ENCODE measurements at places on chromosomes 1 and 21.

- peak; percentile 35 for DNase-seq
Measured at GRCh38 chr1:243946946-243947345, 96.9 kb upstream of the AKT3 start.

- DNase-seq = no peak
Measured at GRCh38 chr1:174964261-174964971, 35.3 kb upstream of the CACYBP start.

DNA sequence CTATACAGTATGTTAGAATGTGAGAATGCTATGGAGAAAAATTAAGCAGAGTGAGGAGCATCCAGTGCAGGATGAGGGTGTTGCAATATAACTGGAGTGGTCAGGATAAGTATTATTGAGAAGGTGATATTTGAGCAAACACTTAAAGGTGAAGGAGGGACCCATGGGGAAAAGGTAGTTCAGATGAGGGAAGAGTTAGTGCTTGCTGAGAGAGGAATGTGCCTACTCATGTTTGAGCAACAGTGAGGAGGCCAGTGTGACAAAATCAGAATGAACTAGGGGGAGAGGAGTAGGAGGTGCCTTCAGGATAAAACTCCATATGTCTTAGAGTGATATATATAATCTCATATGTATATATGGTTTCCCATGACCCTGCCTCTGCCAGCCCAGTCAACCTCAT, 6.2 kb upstream of the TRIM45 start:
- DNase-seq = no peak

DNA sequence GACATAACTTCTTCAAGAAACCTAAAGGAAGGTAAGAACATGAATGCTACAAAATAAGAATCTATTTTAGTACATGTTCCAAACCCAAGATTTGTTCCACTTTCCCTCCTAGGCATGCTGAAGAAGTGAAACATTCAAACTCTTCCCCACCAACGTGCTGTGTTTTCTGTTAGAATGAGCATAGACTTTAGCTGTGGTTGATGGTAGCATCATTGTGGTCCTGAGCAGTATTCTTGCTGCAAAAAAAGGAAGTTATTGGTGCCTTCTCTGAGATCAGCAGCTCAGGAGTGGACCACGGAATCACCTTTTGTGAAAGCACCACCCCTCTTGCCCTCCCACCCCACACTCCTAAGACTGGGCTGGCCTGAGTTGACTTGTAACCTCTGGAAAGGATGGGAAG, 100.4 kb upstream of the POGK start:
- DNase-seq = no peak

DNA sequence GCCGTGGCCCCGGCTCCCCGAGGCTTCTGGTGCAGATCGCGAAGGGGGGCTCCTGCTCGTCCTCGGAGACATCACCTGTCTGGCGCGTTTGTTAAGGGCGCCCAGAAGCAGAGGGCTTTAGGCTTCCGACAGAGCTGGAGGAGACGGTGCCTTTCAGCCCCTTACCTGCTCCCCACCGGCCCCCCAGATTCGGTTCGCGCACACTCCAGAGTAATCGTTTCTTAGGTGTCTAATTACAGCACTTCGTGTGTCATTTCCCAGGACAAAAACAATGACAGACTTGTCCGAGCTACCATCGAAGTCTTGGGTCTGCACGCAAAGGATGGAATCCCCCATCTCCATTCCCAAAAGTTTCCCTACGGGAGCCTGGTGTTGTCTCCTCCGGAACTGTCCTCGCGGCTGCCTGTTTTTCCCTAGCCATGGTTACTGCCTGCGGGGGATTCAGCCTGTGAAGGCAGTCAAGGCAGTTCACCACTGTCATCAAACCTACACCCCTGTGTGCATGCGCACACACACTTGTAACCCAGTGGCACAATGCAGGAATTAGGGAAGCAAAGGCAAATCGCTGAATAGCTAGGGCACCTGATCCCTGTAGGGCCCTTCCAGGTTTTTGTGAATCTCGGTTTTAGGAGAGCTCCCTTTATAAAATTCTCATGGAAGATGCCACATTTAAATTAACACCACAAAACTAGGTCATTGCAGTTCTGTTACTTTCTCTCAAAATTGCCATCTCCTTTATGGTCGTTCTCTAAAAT, 738 bp upstream of the CDC42BPA start:
- peak; percentile 49 for DNase-seq

DNA sequence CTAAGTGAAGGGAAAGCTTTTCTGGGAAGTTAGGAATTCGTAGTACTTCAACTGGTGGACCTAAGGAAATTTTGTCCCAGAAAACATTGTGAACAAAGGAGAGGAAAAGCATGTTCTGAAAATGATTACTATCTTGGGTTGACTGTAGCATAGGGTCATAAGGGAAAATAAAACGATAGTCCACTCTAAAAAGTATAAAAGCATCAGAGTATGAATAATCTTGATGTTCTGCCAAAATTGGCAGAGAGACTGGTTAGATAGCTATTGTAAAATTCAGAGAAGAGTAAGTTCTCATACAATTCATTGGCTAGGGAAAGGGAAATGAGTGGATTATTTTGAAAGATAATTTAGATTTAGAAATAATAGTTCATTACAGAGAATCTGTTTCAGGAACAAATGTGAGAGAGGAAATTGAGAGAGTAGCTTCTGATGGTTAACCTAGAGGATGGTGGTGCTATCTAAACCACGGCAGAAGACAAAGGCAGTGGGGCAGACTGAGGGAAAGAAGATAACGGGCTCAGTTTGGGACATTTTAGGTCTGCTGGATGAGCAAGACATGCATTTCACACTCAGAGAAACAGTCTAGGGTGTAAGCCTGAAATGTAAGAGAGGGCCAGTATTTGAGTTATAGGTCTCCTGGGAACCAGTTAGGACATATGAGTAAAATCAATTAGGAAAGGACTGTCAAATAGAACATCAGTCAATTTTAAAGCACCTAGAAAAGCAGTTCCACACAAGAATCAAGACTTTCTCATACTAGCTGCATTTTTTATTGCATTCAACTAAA, 799.3 kb upstream of the CXADR start:
- no peak for DNase-seq

GRCh38 chr1:216434232-216434631, 11.0 kb upstream of the USH2A start:
- DNase-seq = no peak

- no peak for DNase-seq
Measured at GRCh38 chr1:168400139-168400538, 119.5 kb downstream of the TBX19 start.

DNA sequence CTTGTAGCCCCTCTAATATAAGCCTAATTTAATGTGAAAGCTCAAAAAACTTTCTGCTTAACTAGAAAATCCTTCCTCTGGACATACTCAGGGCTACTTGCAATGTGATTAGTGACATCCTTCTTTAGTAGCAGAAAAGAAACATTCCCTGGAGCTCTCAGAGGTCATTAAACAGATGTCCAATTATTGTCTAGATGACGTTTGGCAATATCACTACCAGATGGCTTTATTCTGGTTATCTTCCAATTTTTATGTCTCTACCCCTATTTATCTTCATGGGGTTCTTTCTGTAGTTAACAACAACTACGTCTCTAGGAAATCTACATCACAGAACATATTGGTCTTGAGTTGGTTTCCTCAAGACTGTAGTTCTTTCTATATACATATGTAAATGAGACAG, 44.2 kb downstream of the CTH start:
- DNase-seq = no peak

GRCh38 chr1:117606649-117607430, 992 bp downstream of the TENT5C start:
- DNase-seq = no peak

GRCh38 chr1:183734543-183735036, 70.3 kb upstream of the RGL1 start:
- DNase-seq = peak; percentile 29

GRCh38 chr1:886760-887159, 37.0 kb upstream of the SAMD11 start:
- DNase-seq = no peak

DNA sequence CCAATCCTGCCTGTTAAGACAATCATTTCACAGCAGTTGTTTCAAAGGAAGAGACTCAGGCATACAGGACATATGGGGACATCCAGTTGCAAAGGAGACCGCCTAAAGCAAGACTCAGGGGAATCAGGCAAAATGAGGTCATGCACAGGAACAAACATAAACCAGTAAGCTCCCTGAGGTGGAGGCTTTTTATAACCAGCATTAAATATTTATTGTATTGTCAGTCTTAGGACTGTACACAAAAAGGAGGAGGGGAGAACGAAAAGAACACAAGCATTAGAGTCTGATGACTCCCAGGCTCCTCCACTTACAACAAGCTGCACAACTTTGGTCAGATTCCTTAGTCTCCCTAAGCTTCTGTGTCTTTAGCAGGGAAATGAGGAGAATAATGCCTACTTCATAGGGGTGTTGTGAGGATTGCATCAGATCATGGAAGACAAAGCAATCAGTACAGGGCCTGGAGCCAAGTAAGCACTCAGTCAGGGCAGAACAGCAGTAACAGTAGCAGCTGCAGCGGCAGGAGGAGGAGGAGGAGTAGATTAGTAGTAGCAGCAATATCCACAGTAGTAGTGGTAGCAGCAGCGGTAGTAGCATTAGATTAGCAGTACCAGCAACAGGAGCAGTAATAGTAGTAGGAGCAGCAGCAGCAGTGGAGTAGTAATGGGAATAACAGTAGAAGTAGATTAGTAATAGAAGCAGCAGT, 54.2 kb upstream of the SPATA6 start:
- DNase-seq = peak; percentile 50

GRCh38 chr1:111127923-111128643, 11.8 kb downstream of the DRAM2 start:
- DNase-seq = no peak

GRCh38 chr1:42420911-42421585, 34.8 kb downstream of the ZMYND12 start:
- DNase-seq = peak; percentile 42

DNA sequence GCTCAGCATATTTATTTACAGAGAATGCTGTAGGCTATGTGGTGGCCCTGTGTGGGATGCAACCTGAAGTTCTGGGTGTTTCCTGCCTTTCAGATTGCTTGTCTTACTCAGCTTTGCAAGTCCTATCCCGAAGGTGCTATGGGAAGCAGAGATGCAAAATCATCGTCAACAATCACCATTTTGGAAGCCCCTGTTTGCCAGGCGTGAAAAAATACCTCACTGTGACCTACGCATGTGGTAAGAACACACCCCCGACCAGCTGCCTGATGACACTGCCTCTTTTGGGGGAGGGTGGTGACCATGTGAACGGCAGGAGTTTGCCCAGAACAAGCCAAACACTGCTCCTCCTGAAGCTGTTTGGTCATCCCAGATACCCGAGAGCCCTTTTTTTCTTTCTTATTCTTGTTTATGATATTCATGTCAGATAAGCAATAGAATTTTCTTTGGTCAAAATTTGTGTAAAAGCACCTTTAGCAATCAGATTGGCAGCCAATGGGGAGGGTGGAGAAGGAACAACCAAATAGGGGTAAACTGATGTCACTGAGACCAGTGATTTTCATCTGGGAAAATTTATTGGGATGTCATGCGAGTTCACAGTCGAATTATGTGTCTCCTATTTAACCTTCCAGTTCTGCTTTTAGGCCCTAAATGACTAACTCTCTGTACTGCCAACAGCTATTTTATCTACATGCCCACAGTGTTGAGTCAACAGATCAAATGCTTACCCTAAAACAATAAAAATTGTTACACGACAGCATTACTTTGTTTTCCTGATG, 82.6 kb downstream of the EVA1C start:
- no peak for DNase-seq

- DNase-seq = no peak
Measured at GRCh38 chr1:198465201-198466144, 75.0 kb downstream of the ATP6V1G3 start.

- DNase-seq = no peak
Measured at GRCh38 chr1:60078182-60078581, 4.6 kb upstream of the C1orf87 start.

DNA sequence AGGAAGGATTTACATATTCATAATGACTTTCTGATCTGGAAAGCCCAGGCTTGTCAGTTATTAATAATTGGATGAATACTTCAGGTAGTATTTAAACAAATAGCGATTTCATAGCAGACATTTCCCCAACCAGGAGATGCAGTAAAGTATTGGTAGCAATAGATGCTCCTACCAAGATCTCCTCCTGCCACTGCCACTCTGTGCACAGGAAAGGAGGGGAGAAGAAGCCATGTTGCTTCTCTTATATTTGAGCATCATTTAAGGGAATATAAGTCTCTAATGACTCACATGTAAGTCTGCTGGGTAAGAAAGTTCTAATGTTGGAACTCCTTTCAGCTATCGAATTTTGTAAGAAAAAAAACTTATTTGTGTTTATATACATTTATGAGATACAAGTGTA, 420 bp upstream of the IFI16 start:
- DNase-seq = no peak

DNA sequence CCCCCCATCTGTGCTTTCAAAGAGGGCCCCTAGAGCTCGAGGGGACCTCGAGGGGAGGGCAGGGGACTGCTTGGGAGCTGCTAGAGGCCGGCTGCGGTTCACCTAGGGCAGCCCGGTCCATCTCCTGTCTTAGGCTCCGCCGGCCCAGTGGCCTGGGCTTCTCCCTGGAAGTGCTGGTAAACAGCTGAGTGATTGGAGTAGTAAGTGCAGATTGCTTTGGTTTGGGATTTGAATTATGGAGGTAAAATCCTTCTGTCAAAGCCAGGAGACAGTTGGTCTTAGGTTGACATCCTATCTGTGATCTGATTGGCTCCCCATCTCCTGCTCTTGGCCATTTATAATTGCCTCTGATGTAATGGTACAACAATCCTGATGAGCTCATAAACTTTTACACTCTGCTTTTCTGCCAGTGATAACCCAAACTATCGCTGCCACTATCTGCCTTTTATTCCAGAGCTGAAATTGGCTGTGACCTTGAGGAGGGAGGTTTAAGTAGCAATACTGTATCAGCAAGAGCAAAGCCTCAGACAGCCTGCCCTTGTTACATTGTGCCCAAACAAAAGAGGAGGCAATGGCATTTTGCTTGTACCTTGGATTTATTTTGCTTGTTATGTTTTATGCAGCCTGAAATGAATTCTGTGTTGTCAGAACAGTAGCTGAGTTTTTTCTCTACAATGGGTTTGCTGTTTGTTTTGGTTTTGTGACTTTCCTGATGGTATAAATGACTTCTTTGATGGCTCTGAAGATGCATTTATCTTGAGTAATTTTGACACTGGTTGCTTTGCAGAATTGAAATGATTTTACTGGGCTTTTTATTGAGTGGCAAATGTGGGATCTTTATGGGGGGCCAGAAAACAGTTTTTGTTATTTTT, 2.4 kb downstream of the ARID1A start:
- peak; percentile 49 for DNase-seq

Measured in glutamatergic neuron (in vitro differentiated cells).